ENCODE measurements at places on chromosomes 6 and 20. TPM values are rescaled to one million over a fixed set of nuclear protein-coding genes. Genes with fewer than 3 reads are reported as not detected.

Gene BFSP1
- total RNA-seq = 0.22 TPM

Gene SEMG1
- not detected for total RNA-seq

Gene XKR7
- not detected for total RNA-seq

Gene PRR18
- total RNA-seq = 0.04 TPM

Gene FOXF2
- not detected for total RNA-seq

Gene FAM83B
- total RNA-seq = not detected

Gene ENPP5
- total RNA-seq = not detected

Gene PI3
- total RNA-seq = 0.22 TPM

Gene MYBL2
- 76.9 TPM for total RNA-seq

Gene APOM
- total RNA-seq = 52.9 TPM

Gene CHRNA4
- total RNA-seq = not detected

Gene KCNG1
- total RNA-seq = not detected

Gene RSPO4
- total RNA-seq = not detected

Gene ELOVL2
- 65.4 TPM for total RNA-seq

Data from HepG2 (cell line).